ENCODE measurements at places on chromosomes 2 and 18.

DNA sequence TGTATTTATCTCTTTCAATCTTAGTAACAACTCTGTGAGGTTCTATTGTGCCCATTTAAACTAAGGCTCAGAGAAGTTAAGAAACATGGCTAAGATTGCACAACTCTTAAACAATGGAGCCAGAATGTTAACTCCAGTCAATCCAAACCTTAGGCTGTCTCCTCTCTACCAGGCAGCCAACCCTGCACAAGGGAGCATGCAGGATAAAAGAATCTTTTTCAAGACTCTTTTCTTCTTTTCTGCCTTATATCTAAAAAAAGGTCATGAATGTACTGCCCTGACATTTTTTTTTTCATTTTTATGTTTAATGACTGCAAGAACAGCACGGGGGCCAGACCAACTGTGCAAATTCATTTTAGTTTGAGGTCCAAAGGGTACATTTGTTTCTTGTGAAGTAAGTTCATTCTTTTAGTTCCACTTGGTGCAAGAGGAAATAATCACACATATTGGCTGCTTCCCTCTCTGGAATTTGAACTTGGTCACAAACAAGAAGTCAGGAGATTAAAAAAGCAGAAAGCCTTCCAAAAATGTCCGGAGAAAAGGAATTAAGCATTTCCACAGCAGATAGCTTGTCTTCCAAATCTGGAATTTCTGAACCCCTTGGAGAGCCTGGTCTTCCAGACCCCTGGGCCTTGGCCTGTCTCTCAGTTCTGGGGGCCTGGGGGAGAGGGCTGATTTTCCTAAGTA lies 96.0 kb upstream of the RIOK3 start:
- DNase-seq = no peak

DNA sequence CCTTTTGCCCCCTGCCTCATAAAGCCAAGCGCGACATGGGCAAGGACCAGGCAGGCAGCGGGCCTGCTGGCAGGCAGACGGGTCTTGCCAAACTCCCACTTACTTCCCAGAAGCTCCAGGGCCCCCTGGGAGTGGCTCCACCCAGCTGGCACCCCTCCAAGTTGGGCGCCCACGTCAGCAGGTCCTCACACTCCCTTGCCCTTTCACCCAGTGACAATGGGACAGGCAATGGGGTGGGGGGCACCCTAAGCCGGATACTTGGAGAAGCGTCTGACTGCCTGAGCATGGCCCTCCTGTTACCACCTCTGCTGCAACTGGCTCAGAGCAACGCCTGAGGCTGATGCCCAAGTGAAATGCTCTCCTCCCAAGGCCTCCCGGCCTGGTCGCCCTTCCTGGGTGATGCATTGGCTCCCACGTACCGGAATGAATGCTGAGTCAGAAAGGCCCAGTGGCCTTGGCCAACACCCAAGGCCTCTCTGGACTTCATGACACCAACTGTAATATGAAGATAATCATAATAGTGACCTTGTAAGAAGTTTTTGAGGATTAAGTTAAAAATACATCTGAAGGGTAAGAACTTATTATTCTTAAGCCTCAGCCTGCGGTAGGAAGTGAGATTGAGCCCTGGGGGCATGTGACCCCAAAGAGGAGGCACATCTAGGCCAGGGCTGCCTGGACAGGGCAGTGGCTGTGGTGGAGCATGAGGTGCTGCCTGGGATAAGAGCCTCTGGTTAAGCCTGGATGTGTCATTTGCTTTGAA lies 31.6 kb downstream of the KCNK3 start:
- no peak for DNase-seq

- DNase-seq = no peak
Measured at GRCh38 chr18:616380-616995, 19.7 kb downstream of the CLUL1 start.

GRCh38 chr2:181165199-181165868 lies 184.9 kb downstream of the UBE2E3 start:
- DNase-seq = no peak

- no peak for DNase-seq
Measured at GRCh38 chr2:64840426-64840881, 148.7 kb upstream of the SLC1A4 start.

DNA sequence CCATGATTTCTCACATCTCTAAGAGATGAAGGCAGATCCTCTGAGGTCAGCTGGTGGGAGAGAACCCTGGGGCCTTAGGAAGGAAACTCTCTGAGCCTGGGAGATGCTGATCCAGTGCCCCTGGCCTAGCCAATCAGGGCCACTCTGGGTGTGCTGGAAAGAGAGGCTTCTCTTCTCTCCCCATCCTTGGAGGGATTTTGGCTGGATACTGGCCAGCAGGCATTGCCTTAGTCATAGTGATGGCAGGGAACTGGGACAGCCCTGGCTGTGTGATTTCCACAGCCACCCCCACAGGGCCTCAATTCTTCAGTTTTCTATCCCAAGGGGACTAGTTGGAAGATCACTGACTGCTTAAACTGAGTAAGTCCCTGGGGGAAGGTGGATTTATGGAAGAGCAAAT lies 26.6 kb upstream of the PLB1 start:
- no peak for DNase-seq

- DNase-seq = no peak
Measured at GRCh38 chr2:65379721-65380171, 52.7 kb downstream of the SPRED2 start.

GRCh38 chr18:77058290-77058835 lies 74.2 kb downstream of the MBP start:
- DNase-seq = no peak

- DNase-seq = no peak
Measured at GRCh38 chr2:233013650-233014049, 594 bp upstream of the NGEF start.

GRCh38 chr2:174603280-174603679 lies 5.7 kb upstream of the WIPF1 start:
- DNase-seq = peak; percentile 14

DNA sequence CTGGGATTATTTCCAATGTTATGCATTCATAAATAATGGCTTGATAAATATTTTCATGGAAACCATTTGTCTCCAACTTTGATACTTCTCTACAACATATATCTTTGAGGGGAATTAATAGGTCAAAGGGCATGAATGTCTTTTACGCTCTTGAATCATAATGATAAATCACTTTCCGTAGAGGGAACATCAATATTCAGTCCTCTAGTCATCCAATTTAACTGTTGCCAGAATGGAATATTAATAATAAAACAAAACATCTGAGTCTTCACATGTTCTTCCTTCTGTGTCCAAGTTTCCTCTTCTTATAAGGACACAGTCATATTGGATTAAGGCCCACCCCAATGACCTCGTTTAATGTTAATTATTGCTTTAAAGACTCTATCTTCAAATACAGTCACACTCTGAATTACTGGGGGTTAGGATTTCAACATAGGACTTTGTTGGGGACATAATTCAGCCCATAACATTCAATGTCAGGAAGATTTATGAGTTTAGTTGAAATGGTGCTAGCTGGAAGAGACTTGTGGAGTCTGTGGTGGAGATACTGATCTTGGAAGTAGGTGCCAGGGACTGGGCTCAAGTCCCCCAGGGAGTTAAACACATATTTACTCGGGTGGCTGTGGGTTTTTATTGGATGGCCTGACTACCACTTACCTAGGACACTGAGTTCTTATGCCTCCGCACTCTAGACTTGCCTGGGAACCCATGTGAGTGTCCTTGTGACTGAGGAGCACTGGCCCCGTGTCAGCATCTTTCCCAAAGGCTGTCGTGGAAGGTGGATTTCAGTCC lies 85.0 kb upstream of the SEC11C start:
- no peak for DNase-seq

- DNase-seq = no peak
Measured at GRCh38 chr2:225670111-225670974, 270.8 kb downstream of the NYAP2 start.

- no peak for DNase-seq
Measured at GRCh38 chr2:241966647-241967466, 97.3 kb downstream of the RTP5 start.

GRCh38 chr2:151380580-151381235 lies 23.3 kb downstream of the TNFAIP6 start:
- no peak for DNase-seq

- DNase-seq = no peak
Measured at GRCh38 chr2:1642066-1642861, 102.1 kb downstream of the PXDN start.

DNA sequence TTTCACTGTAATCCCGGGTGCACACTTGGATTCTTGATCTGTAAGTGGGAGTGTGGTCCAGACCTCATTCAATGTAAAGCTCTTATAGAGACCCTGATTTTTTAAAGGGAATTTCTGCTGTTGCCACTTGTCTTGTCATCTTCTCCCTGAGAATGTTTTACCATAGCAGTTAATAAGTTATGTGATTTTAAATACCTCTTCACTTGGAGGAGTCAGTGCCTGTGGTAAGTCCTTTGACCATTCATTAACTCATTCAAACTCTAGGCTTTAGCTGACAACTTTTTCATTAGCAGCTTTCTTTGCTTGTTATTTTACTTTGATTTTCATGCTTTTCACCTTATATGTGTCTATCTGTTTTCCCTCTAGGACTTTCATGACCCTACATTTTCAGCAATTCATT lies 51.3 kb downstream of the FMNL2 start:
- no peak for DNase-seq

- DNase-seq = no peak
Measured at GRCh38 chr2:127052057-127052770, 54.7 kb downstream of the BIN1 start.

DNA sequence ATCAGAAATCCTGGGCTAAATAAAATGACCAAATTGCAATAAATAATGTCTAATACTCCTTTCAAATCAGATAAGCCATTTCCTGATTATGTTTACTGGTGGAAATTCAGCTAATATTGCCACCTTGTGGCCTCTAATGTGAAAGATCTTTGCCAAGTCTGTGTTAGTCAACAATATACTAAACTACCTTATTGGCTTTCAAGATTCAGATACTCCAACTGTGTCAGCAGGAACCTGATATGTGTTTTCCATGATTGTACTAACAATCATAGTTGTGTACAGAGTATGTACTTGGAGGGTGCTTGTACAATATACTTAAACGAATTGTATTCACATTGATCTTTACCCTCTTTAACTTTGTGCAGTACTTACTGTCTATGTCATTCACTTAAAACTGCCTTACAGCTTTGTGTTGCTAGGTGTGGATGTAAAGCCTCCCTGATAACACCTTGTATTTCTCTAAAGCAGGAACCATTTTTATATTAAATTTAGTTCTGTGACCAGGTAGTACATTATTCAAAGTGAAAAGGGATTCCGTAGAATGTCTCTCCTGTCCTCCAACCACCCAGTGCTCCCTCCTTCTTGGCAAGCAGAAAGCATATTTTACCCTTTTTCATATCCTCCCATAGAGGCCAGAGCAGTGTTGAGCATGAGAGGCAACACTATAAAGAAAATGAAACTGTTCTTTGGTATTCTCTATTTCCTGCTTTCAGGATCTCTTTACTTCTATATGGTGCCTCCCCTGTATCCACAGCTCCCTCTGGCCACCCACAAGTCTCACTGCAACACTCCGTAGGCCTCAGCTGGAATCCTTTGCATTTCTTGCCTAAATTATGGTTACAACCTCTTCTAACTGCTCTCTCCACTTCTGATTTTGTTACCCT lies 75.2 kb upstream of the C2orf15 start:
- DNase-seq = no peak

GRCh38 chr2:153604133-153604532 lies 125.6 kb upstream of the RPRM start:
- no peak for DNase-seq

DNA sequence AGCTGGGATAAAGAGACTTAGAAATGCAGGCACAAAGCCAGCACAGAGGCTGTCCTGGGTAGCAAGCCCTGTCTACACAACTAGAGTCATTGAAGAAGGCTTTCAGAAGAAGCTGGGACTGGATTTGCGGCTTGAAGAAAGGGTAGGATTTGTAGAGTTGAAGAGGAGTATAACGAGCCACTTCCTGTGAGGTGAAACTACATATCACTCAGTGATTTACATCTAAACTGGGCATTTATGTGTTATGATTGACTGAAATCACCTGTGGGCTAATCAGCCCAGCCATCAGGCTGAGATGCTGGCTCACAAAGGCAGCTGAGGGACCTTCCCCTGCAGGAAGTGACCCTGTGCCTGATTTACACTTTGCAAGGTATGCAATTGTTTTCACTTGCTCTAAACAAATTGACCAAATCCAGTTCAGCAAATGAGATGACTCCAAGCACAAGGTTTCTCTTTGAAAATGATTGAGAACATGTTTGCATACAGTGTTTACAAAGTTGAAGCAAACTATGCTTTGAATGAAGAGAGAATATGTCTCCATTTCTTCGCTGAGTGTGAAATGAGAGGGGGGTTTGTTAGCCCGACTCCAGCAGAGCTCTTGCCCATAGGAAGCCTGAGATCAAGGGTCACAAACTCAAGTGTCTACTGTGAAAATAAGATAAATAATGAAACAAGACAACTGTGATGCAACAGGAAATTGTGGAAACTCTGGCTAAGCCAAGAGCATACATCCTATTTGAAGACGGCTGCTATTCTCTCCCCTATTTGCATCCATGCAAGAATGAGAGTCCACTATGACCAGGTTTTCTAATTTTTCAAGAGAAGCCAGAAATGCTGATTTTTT lies 69.3 kb upstream of the HK2 start:
- DNase-seq = no peak

DNA sequence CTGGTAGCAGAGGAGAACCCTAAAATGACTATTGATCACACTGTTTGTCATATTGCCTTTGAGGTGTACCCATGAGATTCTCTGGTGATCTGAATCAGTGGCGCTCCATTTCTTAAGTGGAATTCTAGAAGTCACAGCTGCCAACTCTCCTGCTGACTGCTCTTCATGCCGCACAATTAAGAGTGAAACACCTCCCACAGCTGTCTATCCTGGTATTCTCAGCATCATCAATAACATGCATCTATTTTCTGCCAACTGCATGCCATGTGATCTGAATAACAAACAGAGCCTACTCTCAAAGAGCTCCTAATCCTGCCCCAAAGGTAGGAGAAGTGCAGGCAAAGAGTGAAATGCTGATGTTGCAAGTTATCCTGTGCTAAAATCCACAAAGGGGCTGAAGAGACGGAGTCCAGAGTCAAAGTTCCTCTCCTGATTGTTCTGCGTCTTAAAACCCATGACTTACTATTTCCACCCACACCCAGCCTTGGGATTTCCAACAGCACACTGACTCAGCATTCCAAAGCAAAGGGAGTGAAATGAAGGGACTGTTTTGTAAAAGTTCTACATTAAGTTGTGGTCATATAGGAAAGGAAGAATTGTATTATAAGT lies 13.7 kb upstream of the DAPL1 start:
- DNase-seq = no peak

DNA sequence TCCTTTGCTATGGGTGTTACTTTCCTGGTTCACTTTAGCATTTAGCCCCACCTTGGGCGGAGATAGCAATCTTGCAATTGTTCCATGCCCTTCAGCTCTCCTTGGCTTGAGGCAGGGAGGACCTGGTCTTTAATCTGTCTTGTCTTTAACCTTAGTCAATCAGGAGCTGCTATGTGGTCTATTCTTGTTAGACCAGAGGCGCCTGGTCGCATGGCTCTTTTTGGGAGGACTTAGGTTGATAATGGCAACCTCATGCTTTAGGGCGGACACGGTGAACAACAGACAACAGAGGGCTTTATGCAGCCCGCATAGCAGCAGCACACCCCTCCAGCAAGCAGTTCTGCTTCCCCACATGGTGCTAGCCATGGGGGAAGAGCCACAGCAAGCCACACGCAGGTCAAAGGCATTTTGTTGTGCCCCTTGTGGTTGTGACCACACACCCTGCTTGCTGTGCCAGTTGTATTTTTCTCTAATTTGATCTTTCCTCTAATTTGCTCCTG lies 17.7 kb upstream of the ZDBF2 start:
- no peak for DNase-seq
